Karpas-422 (cell line): ENCODE measurements at places on chromosomes 6 and 20. TPM values are rescaled to one million over a fixed set of nuclear protein-coding genes. Genes with fewer than 3 reads are reported as not detected.

DNA sequence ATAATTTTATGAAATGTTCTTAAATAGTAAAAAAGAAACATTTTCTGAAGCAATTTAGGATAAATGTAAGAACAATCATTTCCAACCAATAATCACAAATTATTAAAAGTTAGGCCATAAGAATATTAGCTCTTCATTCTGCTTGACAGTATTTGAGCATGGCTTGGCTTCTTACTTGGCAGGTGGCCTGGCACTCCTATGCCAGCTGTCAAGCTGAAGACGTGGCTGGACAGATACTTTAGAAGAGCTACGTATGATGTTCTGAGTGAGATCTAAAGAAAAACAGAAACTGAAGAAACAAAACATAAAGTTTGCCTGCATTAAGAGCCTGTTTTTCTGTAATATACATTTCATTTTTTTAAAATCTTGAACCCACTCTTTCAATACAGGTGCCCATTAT is 438.9 kb downstream of the GRIK2 start:
- DNase-seq, result no peak

The SAMD5 gene
- total RNA-seq, result not detected in 2 replicates

The BMP2 gene
- not detected in 2 replicates for total RNA-seq

The ZBTB9 gene
- 5.1 and 6.8 TPM in 2 replicates for total RNA-seq

DNA sequence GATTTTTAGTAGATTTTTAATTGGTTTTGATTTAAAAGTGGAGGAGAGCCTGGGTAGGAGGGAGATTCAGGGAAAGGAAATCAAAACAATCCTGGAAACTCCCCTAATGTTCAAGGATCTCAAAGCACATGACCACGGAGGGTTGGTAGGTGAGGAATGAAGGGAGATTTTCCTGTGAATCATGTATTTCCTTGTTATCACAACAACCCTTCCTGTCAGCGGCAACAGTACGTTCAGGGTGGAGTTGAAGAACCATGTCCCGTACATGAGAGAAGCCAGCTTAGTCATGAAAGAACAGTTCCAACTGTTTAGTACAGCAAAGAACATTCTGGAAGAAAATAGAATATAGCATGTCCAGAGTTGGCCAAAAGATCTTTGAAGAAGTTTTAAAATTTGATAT is 79.4 kb upstream of the SCAF8 start:
- DNase-seq, result no peak

- no peak for DNase-seq
These were observed 89.2 kb downstream of the FAM83B start for GRCh38 chr6:54935739-54936138.

The CRISP2 gene
- total RNA-seq, result not detected in 2 replicates

GRCh38 chr6:32439602-32440214 is at the start of gene HLA-DRA:
TSS of gene HLA-DRA (plus strand) at chr6:32439887. CDS start at chr6:32439951, 64 bp downstream.
- DNase-seq, result peak; percentile 98

The BMP6 gene
- total RNA-seq, result 0.07 TPM in 1 of 2 replicates, not detected in the other

DNA sequence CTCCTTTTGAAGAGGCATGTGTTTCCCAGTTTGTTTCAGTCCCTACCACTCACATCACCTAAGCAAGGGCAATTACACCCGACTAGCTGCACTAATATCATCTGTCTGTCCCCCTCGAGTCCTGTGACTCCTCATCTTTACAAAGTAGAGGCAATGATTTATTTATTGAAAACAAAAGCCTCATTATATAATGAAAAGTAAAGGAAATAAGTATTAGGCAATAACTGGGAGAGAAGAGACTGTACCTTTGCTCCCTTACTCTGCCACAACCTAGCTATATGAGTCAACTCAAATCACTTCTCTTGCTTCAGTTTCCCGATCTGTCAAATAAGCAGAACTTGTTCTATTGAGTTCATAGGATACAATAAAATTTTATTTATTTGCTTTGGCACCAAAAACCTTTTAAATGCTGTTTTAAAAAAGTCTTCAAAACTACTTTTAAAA is 38.9 kb downstream of the CSNK2A1 start:
- DNase-seq, result no peak

- peak; percentile 44 for DNase-seq
These were observed at the start of gene CNR1 for GRCh38 chr6:88165844-88166492. TSS of gene CNR1 (minus strand) at chr6:88166347. CDS start at chr6:88145274, 21,073 bp downstream.

- DNase-seq, result no peak
These were observed 104.8 kb downstream of the HACE1 start for GRCh38 chr6:104754788-104755409.
